ENCODE measurements at places on chromosomes 2 and 18.

- DNase-seq, result no peak
These were observed 17.0 kb downstream of the CYP27A1 start for GRCh38 chr2:218798767-218799504.

DNA sequence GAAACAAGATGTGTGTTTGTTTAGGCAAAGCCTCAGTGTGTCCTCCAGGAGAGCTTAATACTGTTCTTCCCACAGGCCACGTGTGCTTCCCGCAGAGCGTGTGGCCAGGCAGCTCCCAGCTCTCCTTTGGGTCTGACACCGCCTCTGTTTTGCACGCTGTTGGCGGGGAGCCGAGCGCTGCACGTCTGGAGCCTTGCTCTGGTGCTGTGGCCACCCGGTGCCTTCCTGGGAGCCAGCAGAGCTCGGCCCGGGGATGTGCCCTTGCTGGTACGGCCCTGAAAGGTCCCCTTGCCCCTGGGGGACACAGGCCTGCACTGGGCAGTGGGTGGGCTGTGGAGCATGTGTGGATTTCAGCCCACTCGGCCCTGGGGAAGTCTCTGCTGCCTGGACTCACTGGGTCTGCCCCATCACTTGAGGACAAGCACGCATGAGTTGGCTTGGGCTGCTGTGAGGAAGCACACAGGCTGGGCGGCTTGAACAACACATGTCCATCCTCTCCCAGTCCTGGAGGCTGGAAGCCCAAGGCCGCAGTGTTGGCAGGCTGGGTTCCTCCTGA is 160.7 kb upstream of the HDAC4 start:
- DNase-seq, result no peak

- DNase-seq, result no peak
These were observed 65.2 kb downstream of the ZEB2 start for GRCh38 chr2:144454466-144455287.

GRCh38 chr2:106705877-106706276 is 180.1 kb downstream of the ST6GAL2 start:
- DNase-seq, result no peak

DNA sequence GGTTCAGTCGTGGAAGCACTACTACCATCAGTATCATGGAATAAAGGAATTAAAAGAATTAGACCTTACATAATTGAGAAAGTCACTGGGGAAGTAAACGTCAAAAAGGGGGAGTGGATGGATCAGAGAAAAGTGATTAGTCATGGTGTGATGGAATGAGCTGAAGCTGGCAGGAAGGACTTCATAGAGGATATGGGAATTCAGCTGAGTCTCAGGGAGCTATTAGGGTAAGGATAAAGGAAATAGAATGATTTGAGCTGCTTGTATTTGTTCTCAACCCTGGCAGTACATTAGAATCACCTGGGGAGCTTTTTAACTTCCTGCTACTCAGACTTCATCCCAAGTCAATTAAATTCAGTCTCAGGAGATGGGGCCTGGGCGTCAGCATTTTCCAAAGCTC is 53.4 kb upstream of the SETBP1 start:
- DNase-seq, result no peak

- no peak for DNase-seq
These were observed 155.6 kb downstream of the METTL4 start for GRCh38 chr18:2415656-2416055.

GRCh38 chr2:30968660-30969397 is 161.6 kb upstream of the CAPN13 start:
- no peak for DNase-seq

DNA sequence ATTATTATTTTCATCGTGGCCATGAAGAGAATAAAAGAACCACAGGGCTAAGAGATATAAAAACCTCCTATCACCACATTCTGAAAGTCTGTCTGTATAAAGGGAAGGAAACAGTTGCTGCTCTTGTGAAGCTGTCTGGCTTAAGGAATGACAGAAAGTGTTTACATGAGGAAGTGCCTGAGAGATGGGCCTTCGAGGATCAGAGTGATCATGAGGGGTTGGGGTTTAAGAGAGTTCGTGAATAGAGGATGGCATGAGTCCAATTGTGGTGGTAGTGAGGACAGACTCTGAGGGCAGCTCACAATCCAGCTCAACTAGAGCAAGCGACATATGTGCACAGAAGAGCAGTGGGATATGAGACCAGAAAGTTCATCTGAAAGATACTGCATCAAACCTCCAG is 65.8 kb upstream of the PIEZO2 start:
- DNase-seq, result no peak

GRCh38 chr2:11071211-11071610 is 84.1 kb upstream of the SLC66A3 start:
- DNase-seq, result peak; percentile 18

DNA sequence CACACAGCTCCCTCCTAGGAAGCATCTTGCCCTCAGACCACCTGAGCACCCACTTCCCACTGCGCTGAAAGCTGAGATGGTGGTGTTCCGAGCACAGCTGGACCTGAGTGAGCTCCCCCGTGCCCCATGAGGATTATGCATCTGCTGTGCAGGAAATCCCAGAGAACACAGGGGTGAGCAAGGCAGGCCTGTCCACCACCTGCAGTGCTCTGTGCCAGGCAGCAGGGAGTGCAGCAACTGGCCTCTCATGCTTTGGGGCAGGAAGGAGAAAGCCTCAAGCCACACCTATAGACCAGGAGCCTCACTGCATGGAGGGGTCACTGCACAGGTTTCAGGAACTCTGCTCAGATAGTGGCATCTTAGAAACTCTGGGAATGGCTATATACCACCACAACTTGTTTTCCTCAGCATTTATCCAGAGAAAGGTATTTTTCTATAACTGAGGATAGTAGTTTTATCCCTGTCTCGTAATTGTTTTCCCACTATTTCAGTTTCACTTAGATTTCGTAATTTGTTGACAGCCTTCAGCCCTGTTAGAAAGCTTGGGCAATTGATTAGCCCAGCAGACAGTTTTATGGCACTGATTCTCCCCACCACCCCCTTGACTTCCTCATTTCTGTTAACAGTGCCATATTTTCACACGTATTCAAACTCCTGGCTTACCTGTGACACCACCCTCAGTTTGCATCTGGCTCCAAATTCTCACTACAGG is 144.3 kb upstream of the DAPL1 start:
- DNase-seq, result no peak

DNA sequence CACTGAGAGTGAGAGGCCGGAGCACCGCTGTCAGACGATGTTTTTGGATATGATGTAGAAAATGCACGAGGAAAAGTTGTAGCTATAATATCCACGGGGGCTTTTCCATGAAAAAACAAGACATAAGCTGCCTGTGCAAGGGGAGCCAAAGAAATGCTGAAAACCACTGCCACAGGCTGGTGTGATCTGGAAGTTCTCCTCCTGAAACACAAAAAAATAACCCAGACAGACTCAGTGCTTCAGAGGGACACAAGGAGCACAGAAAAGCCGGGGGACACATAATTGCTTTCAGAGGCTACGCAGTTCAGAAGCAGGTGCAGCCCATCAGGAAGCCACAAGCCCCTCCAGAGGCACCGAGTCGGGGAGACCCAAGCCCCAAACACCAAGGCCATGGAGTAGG is 98.2 kb downstream of the ZNF516 start:
- DNase-seq, result no peak

- no peak for DNase-seq
These were observed 69.4 kb downstream of the AGAP1 start for GRCh38 chr2:235563056-235563910.

DNA sequence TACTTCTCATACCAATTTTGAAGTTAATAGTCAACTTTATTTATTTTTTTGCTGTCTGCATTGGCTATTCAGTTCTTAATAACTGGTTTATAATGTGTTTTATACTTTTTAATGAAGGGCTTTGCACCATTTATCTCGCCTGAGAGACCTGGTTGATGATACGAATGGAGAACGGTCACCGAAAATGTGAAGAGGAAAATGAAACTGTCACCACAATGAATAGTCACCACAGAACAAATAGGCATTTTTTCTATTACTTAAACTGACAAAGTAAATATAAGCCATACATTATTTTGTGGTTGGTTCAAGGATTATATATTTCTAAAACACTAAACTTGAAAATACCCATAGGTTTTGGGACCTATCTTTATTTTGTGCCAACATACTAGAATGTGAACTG is 20.4 kb downstream of the C18orf54 start:
- DNase-seq, result no peak

DNA sequence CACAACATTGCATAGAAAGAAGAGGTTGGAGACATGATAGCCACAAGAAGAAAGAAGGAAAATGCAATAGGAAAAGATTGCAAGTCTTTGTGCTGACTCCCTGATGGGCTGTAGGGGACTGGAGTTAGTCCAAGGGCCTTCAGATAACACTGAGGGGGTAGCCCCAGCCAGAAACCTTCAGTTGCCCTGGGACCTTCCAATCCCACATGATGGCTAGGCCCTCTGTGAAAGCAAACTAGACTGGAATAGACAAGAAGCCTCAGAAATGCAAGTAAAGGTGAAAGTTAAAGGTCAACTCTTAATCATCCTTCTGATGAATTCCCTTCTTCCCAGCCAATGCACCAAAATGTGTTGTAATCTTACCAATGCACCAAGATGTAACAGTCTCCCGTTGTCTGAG is 19.2 kb downstream of the CMPK2 start:
- no peak for DNase-seq

GRCh38 chr2:26886736-26887135 is 38.8 kb downstream of the DPYSL5 start:
- no peak for DNase-seq

GRCh38 chr2:152407204-152407721 is 72.3 kb downstream of the FMNL2 start:
- DNase-seq, result peak; percentile 48

GRCh38 chr2:23320058-23320457 is 64.9 kb upstream of the KLHL29 start:
- no peak for DNase-seq

DNA sequence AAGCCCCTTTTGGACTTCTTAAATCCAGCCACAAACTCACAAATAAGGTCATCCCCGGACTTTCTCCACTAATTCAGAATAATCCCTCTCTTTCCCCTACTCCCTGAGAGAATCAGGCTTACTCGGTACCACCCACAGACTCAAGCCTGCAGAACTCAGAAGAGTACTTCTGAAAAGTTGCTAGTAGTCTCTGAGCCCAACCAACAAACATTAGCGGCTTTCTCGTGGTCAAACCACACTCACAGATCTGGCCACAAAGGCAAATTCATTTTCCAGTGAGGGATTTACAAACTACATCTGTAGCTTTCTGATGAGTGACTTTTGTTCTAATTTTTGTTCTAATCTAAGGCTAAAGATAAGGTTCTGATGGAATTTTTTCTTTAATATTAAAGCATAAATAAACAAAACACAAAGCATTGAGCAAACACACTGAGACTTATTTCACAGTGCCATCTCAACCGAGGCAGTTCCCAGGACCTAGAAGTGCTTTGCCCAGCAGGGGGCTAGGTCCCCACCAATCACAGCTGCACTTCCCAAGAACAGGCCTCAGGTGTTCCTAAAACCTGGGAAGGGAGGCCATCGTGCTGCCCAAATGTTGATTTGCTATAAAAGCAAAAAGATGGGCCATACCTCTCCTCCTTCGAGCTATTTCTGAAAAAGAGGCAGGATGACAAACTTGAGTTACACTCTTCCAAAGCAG is 110.7 kb downstream of the COLEC12 start:
- no peak for DNase-seq

GRCh38 chr2:206863716-206864115 is 75.6 kb upstream of the CPO start:
- DNase-seq, result no peak

DNA sequence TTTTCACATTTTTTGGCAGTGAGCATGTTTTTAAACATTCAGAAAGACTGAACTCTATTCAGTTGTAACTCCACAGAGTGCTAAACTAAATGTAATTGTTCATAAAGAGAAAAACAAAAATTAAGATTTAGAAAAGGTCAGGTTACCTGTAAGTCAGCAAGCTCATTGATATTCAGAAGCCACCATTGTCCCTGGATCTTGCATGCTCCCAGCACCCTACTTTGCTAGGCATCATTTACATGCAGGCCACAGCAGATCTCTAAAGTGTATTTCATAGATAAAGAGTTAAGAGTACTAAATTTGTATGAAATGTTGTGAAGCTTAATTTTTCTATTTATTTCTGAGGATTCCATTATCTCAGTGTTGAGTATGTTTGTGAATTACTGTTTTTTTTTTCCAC is 64.8 kb upstream of the CDH19 start:
- no peak for DNase-seq

DNA sequence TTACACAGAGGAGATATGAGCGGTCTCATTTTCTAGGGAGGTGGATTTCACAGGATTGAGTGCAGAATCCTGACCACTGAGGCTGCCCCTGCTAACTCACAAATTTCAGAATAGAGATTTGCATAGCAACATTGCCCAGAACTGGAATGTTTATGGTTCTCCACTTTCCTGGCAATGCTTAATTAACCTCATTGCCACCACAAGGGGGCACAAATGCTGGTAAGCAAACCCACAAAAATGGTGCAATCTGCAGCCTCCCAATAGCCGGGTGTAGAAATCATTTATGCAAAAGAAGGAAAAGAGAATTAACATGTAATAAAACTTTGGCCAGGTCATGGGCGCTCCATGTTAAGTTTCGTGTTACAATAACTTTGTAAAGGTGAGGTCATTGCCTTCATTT is 112.4 kb downstream of the CYRIA start:
- peak; percentile 32 for DNase-seq

DNA sequence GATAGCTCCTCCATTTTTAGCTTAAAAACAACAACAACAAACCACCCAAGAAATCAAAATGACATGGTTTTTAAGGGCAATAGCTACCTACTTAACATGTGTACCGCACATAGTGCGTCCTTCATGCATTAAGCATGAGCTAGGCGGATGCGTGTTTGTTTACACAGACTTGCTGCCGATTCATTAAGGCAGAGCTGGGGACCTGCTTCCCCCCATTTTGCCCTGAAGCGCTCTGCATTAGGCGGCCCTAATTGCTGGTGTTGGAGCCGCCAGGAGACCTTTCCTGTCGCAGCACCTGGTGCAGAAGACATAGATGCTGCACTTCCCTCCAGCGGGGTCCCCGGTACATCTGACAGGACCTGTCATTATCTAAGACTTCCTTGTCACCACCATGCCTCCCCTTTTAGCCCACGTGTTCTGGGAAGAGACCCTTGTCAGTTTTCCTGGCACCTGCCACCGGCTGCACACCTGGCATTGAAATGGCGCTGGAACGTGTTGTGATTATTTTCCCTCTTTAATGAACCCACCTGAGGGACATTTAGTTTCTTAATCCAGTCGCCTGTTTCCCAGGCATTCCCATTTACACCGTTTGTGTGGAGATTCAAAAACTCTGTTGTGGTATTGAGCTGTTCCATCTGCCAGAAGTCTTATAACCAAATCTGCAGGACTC is 261.1 kb upstream of the RAB12 start:
- no peak for DNase-seq

DNA sequence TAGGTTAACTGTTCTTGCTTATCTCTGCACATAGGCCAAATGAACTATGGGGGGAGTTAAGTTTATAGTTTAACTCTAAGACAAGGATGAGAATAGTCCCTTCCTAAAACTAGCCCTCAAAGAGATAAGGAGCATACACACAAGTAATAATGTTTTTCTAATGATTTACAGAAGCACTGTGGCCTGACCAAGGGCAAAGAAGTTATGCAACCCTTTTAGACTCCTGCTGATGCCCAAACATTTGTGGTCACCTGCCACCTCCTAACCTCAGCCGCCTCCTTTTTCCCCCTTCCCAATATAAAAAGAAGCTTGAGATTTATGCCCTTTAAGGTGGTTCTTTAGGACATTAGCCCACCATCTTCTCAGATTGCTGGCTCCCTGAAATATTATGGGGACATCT is 357.7 kb downstream of the ALK start:
- DNase-seq, result no peak

Data from NT2/D1 (cell line).